Bronchus fibroblast of lung (primary cell): ENCODE measurements at places on chromosomes 11 and 22. TPM values are rescaled to one million over a fixed set of nuclear protein-coding genes. Genes with fewer than 3 reads are reported as not detected.

The DDI1 gene
- not detected in 2 replicates for total RNA-seq

The OR10D3 gene
- total RNA-seq: not detected in 2 replicates

The MYO18B gene
- under 0.01 TPM in 1 of 2 replicates, not detected in the other for total RNA-seq

The DUSP8 gene
- 0.50 and 0.74 TPM in 2 replicates for total RNA-seq

The SAA1 gene
- 0.74 TPM in 1 of 2 replicates, not detected in the other for total RNA-seq

The CADM1 gene
- total RNA-seq: 2.2 and 3.4 TPM in 2 replicates

The VWCE gene
- total RNA-seq: 1.0 and 1.3 TPM in 2 replicates

The ARHGAP20 gene
- total RNA-seq: 0.59 and 1.0 TPM in 2 replicates

The SMIM35 gene
- not detected in 2 replicates for total RNA-seq

The SULT4A1 gene
- total RNA-seq: 0.15 and 0.17 TPM in 2 replicates

The CRYBB3 gene
- total RNA-seq: not detected in 2 replicates

The A4GALT gene
- 9.2 and 9.4 TPM in 2 replicates for total RNA-seq

The ST14 gene
- total RNA-seq: under 0.01 and 0.17 TPM in 2 replicates
